Epithelial cell of esophagus (primary cell): ENCODE measurements at places on chromosomes 12 and 14.

GRCh38 chr14:53001787-53002378, 51.0 kb upstream of the FERMT2 start:
- DNase-seq = no peak

- no peak for DNase-seq
These were observed 103.9 kb upstream of the KITLG start for GRCh38 chr12:88684170-88684569.

DNA sequence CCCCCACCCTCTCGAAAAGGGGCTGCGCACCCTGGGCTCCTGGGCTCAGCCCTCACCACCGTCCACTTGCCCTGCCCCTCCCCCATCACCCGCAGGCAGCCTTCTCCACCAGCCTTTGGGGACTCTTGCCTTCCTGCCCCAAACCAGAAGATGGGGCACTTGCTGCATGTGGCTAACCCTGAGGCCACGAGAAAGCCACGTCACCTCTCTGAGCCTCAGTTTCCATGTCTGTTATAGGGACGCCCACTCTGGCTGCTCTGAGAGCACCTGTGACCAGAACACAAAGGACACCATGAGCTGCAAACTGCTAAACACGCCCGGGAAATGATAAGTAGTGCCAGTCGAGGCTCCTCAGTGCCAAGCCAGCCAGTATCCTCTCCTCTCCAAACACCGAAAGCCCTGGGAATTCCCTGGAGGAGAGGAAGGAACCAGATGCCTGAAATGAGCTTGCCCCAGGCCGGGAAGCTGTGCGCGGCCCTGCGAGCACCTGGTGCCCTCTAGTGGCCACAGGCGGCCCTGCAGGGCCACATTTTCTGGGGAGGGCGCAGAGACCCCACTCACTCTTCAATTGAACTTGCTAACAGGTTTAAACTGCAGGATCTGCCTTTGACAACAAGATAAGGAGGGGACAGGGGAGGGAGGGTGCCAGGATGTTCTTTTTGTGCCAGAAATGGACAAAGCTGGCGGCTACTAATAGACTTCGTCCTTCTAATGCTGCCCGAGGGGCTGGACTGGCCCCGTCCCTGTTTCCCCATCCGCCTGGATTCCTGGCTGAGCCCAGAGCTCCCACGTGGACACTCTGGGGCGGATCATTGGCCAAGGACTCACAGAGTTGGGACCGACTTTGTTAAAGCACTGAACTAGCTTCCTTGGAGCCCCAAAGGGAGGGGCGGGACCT, 10.2 kb upstream of the SERPINA9 start:
- DNase-seq = peak; percentile 52

GRCh38 chr12:25550186-25550585, 2.9 kb downstream of the LMNTD1 start:
- peak; percentile 46 for DNase-seq

GRCh38 chr12:71958457-71958856, 19.8 kb downstream of the TPH2 start:
- DNase-seq = no peak

- DNase-seq = no peak
These were observed 154.3 kb downstream of the VRK1 start for GRCh38 chr14:96951511-96951910.

GRCh38 chr12:89247541-89247942, 104.8 kb downstream of the DUSP6 start:
- peak; percentile 34 for DNase-seq

- DNase-seq = peak; percentile 62
These were observed 13.6 kb downstream of the VEZT start for GRCh38 chr12:95231190-95231589.

DNA sequence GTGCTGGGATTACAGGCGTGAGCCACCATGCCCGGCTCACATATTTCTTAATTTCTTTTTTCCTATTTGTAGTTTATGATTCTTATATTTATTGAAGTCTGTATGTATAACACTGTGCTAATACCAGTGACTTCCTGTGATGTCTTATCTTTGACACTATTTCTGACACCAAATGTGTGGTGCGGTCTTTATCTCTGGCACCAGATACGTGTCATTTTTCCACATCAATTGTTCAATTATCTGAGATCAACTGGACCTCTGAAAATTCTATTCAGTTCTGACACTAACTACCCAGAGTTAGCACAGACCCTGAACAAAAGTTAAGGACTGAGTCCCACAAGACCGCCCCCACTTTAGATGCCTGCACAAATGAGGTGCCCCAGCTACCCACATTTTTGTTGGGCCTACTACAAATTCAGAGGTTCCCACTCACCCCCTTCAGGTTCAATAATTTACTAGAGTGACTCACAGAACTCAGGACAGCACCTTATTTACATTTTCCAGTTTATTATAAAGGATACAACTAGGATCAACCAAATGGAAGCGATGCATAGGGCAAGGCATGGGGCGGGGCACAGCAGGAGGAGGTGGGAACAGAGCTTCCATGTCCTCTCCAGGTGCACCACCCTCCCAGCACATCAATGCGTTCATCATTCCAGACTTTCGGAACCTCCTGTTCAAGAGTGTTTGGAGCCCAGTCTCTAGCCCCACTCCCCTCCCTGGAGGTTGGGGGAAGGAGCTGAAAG, 11.6 kb upstream of the SRSF9 start:
- DNase-seq = no peak

GRCh38 chr12:77251799-77252198, 186.4 kb upstream of the E2F7 start:
- DNase-seq = no peak

- DNase-seq = no peak
These were observed 50.9 kb upstream of the PPFIA2 start for GRCh38 chr12:81809829-81810595.

- DNase-seq = no peak
These were observed 310.1 kb downstream of the ETNK1 start for GRCh38 chr12:22935090-22935489.

DNA sequence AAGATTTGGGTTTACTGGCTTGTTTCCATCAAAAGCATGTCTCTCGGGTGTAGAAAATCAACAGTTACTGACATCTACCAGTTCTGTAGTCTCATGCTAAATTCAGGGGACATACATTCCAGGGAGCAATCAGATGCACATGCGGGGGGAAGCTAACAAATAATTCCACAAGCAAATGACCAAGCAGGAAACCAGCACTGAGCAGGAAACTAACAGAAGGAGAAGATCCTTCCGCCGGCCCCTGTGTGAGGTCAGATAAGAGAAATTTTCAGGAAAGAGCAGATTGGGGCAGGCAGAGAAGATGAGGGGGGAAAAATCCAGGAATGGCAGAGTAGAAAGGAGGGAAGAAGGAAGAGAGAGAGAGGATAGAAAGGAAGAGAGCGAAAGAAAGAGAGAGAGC, 127.6 kb upstream of the TMCC3 start:
- no peak for DNase-seq

DNA sequence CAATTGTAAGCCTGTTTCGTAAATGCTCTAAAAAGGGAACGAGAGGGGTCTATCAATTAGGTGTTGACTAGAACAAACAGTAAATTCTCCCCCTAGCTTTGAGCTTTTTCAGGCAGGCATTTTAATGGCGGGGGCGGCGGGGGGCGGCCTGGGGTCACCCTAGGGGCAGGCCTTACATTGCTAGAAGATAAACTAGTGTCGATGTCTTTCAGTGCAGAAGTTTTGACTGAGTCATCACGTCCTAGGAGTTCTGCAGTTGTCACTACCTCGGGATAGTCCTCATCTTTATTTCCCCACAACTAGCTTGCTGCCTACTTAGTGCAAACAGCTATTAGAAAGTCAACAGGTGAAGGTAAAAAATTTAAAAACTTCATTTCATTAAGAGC, 1.6 kb downstream of the ATP6V1D start:
- DNase-seq = peak; percentile 57

GRCh38 chr12:38374751-38375150, 58.2 kb downstream of the ALG10B start:
- DNase-seq = peak; percentile 10

DNA sequence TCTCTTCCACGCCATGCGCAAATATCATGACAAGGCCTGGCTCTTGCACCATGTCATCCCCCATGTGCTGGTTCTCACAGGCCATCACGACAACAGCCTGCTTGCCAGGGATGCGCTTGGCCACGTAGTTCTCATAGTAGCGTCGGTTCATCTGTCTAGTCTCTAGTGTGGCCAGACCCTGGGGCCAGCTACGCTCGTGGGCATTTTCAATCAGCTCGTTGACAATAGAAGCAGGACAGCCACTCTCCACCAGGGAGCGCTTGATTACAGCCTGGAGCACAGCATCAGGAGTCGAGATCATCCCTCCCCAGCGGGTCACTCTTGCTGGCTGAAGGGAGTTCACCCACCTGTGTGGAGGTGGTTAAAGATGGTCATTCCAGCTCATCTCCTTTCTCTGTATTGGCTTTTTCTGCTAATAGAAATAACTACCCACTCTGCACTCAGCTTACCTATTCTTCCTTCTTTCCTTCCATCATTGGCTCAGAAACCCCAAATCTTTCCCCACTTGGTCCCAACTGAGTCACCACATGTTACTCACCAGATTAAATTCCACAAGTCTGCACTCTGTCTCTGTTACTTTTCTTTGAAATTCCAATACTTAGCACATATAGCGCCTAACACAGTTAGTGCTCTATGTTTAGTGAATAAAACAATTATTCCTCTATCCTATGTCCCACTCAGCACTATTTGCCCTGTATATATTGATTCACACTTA, 15.1 kb downstream of the RNF41 start:
- DNase-seq = peak; percentile 63

DNA sequence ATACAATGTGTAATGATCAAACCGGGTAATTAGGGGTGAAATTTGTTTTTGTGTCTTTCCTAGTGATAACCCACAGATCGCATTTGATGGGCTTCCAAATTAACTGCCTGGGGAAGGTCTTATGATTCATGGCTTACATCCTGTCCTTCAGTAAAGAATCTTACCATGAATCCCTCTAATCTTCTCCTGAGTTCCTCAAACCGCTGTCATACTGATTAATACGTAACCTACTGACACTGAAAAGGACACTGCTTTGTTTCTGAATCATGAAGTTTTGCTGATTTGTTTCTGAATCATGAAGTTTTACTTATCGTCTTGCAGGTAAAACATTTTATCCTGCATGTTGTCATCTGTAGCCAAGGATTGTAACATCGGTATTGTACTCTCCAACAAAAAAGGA, 52.0 kb upstream of the CRY1 start:
- peak; percentile 62 for DNase-seq

DNA sequence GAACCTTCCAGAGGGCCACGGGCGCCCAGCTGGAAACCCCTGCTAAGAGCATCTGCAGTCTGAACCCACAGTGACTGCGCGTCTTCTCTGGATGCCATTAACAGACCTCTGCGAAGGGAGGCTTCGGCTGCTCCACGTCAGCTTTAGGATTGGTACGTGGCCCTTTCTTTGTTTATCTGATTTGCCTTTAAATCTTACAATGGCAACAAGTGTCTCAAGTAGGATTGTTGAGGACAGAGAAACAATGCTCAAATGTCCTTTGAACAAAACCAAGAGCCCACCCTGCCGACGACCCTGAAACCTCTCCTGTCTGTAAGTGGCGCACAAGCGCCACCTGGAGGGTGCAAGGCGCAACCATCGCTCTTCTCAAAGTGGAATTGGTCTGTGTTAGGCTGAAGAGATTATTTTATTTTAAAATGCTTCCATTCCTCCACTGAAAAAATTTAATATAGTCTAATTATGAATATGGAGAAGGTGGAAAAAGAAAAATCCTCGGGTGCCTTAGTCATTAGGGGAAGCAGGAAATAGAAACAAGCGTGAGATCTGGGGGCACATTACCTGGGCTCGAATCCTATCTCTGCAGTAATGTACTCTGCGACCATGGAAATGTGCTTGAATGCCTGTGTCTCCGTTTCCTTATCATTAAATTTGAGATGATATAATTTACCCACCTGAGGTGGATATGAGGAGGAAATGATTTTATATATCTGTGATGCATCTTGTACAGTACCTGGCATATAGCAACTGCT, 82.6 kb upstream of the PTPRB start:
- peak; percentile 33 for DNase-seq

DNA sequence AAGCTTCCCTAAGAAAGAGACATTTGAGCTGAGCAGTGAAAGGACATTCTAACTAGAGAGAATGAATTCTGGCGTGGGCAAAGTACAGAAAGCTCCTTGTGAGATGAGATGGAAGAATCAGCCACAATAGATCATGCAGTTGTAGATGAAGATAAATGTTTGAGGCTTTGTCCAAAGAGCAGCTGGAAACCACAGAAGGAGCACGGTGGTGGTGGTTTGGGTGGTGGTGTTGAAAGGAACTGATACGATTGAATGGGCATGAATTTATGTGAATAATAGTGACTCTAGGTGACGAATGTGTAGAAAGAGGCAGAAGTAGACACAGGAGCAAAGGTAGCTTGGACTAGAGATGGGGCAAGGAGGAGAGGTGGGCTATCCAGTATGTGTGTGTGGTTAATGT, 260.5 kb upstream of the TMTC1 start:
- DNase-seq = no peak

GRCh38 chr12:72269491-72269890, 2.7 kb upstream of the TRHDE start:
- no peak for DNase-seq

- DNase-seq = no peak
These were observed 21.2 kb upstream of the AKAP5 start for GRCh38 chr14:64444140-64444539.

- DNase-seq = no peak
These were observed at the start of gene KCNA5 for GRCh38 chr12:5043589-5044419. Gene KCNA5 (plus strand): TSS chr12:5043879. CDS start chr12:5044148, 269 bp downstream.
